ENCODE measurements at places on chromosomes 5 and 9.
A peak's percentile ranks its signal among the peaks of the same experiment; 100 is the strongest.

GRCh38 chr9:83424831-83425230, 113.4 kb downstream of the FRMD3 start:
- DNase-seq: no peak

DNA sequence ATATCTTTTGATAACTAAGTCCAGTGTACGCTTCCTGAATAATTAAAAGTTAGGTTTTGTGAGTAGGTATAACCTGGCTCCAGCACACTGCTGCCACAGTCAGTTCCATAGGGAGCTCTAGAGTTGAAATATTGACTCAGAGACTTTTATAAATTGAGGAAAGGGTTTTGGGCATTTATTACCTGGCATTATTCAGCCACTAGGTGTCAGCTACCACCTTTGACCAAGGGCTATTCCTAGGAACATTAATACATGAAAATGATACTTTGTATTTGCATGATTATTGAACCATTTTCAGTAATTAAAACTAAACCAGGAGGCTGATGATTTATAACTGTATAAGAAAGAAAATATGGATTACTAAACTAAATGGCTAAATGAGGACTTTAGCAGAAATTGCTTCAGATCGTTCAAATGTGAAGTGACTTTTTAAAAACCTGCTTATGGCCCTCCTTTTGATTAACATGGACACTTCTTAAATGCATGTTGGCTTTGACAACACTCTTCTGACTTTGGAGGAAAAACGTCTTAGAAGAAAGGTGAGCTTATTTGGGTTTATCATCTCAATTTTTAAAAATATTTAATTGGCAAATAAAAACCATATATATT, 83.0 kb downstream of the SMC2 start:
- peak; percentile 25 for DNase-seq

DNA sequence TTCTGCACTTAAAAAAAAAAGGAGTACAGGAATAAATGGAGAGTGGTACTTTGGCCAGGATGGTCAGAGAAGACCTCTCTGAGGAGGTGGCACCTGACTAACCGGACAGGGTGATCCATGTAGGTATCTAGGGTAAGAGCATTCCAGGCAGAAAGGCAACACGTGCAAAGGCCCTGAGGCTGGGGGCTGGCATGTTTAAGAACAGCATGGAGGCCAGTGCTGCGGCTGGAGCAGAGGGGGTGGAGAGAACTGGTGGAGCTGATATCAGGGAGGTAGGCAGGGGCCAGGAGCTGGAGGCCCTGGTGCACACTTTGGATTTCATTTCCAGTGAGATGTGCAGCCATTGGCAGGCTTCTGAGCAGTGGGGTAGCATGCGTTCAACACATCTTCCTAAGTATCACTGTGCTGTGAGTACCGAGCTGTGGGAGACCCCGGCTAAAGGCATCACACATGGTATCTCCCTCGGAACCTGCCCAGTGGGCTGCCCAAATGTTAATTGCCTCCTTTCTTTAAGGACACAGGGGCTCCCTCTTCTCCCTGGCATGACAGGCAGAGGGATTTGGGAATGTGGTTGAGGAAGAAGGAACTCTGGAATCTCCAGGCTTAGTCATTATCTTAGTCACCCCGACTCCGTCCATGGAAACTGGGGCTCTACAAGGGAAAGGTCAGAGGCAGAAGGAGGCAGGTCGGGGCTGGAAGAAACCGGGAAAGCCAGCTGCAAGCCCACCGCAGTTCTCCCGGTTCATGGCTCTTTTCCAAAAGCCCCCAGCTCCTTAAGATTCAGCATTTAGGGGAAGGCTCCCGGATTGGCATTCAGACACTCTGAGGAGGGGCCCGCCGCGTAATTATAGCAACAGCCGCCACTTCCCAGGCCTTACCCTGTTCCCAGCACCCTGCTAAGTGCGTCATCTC, 18.6 kb downstream of the SLC6A7 start:
- DNase-seq: no peak

DNA sequence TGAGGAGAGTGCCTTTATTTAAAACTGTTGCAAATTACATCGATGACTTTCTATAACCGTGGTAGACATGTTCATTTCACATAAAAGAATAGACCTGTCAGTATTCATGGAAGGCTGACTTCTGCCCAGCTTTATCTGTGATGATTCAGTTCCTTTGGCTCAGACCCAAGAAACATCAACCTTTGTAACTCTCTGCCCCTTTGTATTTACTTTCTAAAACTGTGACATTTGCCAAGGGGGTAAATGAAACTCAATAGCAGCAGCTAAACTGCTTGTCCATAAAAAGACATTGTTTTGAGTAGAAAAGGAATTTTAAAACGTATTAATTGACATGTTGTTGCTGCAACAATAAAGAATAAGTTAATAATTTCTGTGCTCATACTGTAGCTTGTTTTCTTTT, 137.8 kb upstream of the ANKH start:
- DNase-seq: peak; percentile 81

GRCh38 chr5:82330530-82331270, 52.5 kb upstream of the RPS23 start:
- no peak for DNase-seq

Measured in hepatocyte (in vitro differentiated cells).